ENCODE measurements at places on chromosomes 2 and 18.

DNA sequence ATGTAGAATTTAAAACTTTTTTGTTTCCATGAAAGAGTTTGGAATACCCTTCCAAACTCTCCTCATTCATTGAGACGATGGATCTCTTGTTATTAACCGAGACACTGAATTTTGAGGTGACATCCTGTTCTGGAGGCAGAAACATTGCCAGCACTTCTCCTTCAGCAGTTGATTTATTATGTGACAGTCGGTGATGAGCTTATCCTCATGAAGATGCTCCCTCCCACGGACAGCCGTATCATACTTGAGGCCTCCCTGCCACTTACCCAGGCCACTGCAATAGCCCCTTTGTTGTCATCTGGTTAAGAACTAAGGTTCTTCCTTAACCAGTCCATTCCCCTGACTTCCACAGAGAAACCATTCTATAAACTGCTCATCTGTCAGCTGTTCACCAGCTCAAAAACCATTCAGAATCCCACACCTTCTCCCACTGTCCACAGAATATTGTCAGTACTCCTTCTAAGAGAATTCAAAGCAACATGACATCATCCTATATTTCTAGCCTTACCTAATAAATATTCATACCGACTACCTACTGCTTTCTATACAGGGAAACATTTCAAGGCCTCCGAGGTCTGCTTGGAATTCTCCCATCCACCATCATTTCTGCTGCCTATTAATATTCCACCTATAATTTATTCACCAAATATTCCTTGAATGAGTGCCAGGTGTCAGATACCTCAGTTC, 139.0 kb upstream of the TRIB2 start:
- no peak for DNase-seq
- no peaks in the 10 kb centered on the region for H3K27me3 ChIP-seq
- H3K4me1 ChIP-seq: no peaks in the 10 kb centered on the region
- H3K4me3 ChIP-seq: no peak overlapping the region
- no peak overlapping the region for H3K27ac ChIP-seq

DNA sequence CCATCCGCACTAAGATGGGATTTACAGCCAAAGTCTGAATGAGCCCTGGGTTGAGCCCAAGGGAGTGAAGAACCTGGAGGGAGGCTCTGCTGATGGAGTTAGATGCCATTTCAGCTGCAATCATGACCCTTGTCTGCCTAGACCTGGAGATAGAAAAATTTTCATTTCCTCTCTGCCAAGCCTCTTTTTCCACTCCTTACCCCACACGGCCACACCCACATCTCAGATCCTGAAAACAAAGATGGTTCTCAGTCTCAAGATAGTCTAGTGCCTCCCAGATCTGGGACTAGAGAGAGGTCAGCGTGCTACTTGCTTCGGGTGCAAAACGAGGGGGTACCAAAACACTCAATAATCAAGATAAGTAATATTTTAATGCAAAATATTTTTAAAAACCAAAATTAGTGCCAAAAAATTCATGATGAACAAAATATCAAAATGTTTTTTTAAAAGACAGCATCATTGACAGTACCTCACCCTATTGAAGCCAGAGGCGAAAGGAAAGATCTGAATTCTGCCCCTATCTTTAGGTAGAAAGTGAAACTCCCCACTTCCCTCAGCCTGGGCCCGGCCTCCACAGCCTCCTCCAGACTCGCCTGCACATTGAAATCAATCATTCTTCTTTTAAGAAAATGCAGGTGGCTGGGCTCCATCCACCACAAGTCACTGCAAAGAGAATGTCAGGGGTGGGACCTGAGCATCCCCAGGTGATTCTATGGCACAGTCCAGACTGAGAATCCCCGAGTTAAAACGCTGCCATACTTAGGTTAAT, 57.8 kb upstream of the GPR45 start:
- no peak overlapping the region for H3K4me3 ChIP-seq
- H3K36me3 ChIP-seq: no peaks in the 10 kb centered on the region
- H3K4me1 ChIP-seq: no peaks in the 10 kb centered on the region
- peaks cover 3% of the 10 kb centered on the region for H3K27me3 ChIP-seq
- no peak for DNase-seq

- H3K27ac ChIP-seq: no peak overlapping the region
- no peak overlapping the region for H3K4me3 ChIP-seq
- H3K4me1 ChIP-seq: peaks cover 27% of the 10 kb centered on the region
- H3K27me3 ChIP-seq: peaks cover 6% of the 10 kb centered on the region
- H3K36me3 ChIP-seq: no peaks in the 10 kb centered on the region
Measured at GRCh38 chr2:23454501-23455120, 69.6 kb downstream of the KLHL29 start.

DNA sequence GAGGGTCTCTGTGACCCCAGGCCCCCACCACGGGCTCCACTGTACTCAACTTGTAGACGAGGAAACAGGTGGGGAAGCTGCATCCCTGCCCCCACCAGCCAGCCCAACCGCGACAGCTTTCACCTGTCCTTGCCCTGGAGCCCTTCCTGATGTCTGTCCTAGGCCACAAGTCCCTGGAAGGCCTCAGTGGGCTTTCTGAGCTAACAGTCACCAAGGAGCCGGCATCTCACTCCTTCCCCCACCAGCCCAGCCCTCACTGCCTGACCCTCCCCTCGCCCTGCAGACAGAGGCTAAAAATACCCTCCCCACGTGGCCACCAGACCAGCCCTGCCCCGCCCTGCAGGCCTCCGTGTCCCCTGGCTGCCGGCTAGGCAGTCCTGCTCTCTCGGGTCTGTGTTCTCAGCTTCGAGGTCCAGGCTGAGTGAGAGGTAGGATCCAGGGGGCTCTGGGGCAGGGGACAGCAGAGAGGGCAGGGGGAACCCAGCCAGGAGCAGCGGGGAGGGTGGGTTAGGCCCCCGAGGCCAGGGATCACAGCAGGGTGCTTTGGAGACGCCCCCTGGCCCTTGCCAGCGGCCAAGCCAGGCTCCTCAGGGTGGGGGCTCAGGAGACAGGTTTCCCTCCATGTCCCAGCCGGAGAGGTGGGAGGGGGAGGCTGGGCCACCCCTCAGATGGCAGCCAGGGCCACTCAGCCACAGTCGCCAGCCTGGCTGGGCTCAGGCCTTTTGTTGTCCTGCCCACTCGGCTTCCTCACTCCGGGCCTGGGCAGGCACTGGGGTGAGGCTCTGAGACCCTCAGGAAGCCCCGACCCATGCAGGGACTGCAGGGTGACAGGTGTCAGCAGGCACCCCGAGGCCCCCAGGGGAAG, at the start of gene KLHL30:
TSS of gene KLHL30 (plus strand) at position 338 of the 865 bp plus-strand sequence. CDS start 2,087 bp downstream, outside the sequence.
- no peak within 1 kb of the TSS for H3K4me3 ChIP-seq
- no peaks in the 10 kb centered on the region for H3K36me3 ChIP-seq
- H3K27ac ChIP-seq: no peak within 1 kb of the TSS
- H3K4me1 ChIP-seq: no peaks in the 10 kb centered on the region

GRCh38 chr2:107663632-107664031, 163.1 kb upstream of the RGPD4 start:
- H3K4me3 ChIP-seq: no peak overlapping the region
- no peaks in the 10 kb centered on the region for H3K4me1 ChIP-seq
- no peak overlapping the region for H3K27ac ChIP-seq

DNA sequence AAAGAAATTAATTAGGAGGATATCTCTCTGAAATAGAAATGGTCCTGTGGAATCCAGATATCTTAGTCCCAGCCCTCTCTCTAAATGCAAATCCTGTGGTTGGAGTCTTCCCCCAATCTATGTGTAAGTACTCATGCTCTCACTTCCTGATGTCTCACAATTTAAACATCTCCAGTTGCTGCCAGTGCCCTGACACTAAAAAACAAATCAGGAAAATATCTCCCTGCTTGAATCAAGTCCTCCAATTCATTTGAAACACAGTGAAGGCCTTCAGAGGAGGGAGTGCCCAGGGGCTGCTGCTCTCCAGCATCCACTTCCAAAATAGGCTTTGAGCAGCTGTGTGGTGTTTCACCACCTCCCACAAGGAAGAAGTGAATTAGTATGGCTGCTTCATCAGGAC, 413.8 kb downstream of the RAD51AP2 start:
- H3K4me3 ChIP-seq: no peak overlapping the region
- no peak for DNase-seq
- H3K36me3 ChIP-seq: no peaks in the 10 kb centered on the region
- H3K4me1 ChIP-seq: no peaks in the 10 kb centered on the region
- H3K27ac ChIP-seq: no peak overlapping the region

GRCh38 chr2:140424471-140424870, 1644.3 kb upstream of the NXPH2 start:
- no peaks in the 10 kb centered on the region for H3K36me3 ChIP-seq
- H3K4me1 ChIP-seq: no peaks in the 10 kb centered on the region
- no peak for DNase-seq

DNA sequence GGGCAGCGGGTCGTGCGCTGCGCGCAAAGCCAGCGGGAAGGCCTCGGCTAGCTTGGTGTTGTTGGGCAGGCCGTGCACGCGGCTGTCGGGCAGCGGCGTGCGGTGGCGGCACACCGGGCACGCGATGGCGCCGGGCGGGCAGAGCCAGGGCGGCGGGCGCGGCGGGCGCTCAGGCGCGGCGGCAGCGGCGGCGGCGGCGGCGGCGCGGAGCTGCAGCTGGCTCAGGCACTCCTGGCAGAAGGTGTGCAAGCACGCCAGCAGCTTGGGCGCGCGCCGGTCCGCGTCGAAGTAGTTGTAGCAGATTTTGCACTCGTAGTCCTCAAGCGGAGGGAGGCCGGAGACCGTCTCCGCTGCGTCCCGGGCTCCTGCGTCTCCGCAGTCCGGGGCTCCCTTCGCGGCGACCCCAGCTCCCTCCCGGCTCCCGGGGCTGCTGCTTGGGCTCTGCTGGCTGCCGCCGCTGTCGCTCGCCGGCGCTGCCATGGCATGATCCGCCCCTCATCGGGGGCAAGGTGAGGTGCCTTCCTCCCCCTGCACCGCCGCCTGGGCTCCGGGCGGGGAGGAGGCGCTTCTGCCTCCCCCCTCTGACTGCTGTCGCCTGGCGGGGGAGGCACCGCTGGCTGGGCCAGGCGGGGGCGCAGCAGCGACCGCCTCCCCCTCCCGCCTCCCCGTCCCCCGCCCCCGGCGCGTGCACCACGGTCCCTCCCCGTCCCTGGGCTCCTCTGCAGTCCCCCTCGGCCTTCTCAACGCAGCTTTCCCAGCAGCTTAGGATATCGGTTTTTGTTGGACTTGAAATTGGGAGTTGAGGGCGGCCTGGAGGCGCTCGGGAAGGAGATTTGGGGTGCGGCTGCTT, 21.0 kb upstream of the PAX3 start:
- no peak for DNase-seq
- no peak overlapping the region for H3K27ac ChIP-seq
- H3K4me3 ChIP-seq: no peak overlapping the region
- no peaks in the 10 kb centered on the region for H3K36me3 ChIP-seq
- H3K27me3 ChIP-seq: peaks cover 2% of the 10 kb centered on the region
- H3K4me1 ChIP-seq: no peaks in the 10 kb centered on the region

- no peak for DNase-seq
- H3K4me3 ChIP-seq: no peak overlapping the region
Measured at GRCh38 chr2:120805602-120806001, 69.9 kb downstream of the GLI2 start.
